CD4-positive, alpha-beta memory T cell (primary cell): ENCODE measurements at places on chromosomes 5 and 9.

- DNase-seq, result no peak
Measured at GRCh38 chr9:95089257-95090022, 228.1 kb downstream of the FANCC start.

DNA sequence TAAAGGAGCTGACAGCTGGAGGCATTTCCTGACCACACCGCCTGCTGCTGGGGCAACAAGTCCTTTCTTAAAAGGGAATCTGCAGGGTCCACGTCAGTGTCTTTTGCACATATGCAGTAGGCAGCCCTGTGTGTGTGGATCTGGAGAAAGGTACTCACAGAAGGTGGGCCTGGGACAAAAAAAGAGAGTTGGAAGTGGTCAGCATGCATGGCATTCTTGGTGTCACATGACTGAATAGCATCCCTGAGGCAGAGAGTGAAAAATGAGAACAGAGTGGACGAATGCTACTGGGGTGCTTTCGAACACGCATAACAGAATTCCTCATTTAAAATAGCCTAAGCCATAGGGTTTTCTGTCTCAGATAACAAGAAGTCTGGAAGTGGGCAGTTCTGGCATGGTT, 47.0 kb downstream of the DNAJC21 start:
- no peak for DNase-seq

- DNase-seq, result no peak
Measured at GRCh38 chr5:156361436-156362109, 34.6 kb downstream of the SGCD start.

- DNase-seq, result no peak
Measured at GRCh38 chr9:89843591-89843990, 238.8 kb downstream of the GADD45G start.

GRCh38 chr9:135883410-135884089, 23.8 kb downstream of the CAMSAP1 start:
- no peak for DNase-seq
